ENCODE measurements at places on chromosomes 4 and X. TPM values are rescaled to one million over a fixed set of nuclear protein-coding genes. Genes with fewer than 3 reads are reported as not detected.

- no peak overlapping the region for H3K27ac ChIP-seq
- H3K36me3 ChIP-seq = no peaks in the 10 kb centered on the region
- DNase-seq = no peak
- no peak overlapping the region for H3K4me3 ChIP-seq
- H3K4me1 ChIP-seq = no peaks in the 10 kb centered on the region
Observed at GRCh38 chr4:144970597-144970996, 127.4 kb downstream of the ANAPC10 start.

PDE5A gene
- total RNA-seq = 20.2 TPM

DNA sequence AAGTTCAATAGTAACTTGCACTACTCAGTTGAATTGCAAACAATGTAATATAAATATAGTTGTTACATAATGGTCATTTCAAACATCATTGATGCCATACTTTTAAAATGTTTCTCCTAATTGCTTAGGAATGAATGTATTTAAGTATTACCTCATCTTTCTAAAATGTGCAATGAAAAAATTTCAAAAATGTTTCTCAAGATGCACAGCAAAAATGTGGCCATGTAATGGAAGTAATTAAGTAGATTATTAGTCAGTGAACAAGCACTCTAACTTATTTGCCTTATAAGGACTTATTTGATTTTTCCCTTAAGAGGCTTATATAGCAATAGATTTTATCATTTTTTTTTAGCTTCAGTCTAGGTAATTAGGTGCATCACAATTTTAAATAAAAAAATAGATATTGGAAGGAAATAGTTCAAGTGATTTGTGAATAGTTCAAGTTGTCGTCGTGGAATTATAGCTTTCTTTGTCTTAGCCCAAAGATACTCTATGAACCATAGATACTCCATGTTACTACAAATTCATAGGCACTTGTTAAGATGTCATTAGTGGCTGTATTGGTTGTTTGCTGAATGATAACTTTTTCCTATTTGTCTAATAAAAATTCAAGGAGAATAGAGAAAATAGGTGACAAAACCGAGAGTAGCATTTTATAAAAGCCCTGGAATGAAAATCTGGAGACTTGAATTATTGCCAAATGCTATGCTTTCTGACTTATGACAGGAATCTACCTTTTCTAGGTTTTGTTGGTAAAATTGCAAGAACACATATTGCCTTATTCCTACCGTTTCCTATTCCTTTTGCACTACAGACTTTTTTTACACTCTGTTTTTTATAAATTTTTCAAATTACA, 118.5 kb downstream of the TLL1 start:
- H3K27ac ChIP-seq = no peak overlapping the region
- H3K27me3 ChIP-seq = no peaks in the 10 kb centered on the region
- no peak for DNase-seq
- H3K4me3 ChIP-seq = no peak overlapping the region
- H3K36me3 ChIP-seq = no peaks in the 10 kb centered on the region

DNA sequence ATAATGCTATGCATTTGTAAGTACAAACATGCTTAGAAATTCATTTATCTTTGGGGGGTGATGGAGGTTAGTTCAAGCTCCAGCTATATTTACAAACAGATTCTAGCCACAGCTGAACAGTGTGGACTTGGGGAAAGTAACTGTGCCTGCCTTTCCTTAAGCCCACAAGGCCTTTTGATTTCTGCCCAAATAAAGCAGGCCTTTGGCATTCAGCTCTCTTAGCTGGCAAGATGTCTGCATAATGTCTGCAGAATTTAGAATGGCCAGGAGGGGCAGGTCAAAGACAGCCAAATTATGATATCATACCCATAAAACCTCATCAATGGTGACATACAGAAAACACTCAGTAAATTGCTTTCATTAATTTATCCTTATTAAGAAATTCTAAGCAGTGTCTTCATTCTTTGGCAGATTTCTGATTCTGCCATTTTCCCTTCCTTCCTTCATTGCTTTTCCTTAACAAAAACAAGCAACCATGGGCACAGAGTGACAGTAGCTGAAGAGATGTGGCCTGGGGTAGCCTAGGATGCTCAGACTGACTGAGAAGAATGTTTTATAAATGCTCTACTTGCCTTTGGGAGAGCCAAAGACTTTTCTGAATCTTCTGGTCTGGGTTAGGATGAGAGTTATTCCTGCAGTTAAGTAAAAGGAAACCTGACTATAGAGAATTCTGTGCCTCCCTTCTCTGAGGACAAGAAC, 538.7 kb upstream of the NR3C2 start:
- DNase-seq = no peak
- H3K36me3 ChIP-seq = no peaks in the 10 kb centered on the region
- no peak overlapping the region for H3K27ac ChIP-seq
- H3K4me1 ChIP-seq = no peaks in the 10 kb centered on the region

TMEM271 gene
- total RNA-seq = 0.62 TPM

GRCh38 chr4:142194905-142195304, 558.5 kb downstream of the IL15 start:
- H3K36me3 ChIP-seq = no peaks in the 10 kb centered on the region
- DNase-seq = no peak
- peaks cover 21% of the 10 kb centered on the region for H3K4me1 ChIP-seq

DNA sequence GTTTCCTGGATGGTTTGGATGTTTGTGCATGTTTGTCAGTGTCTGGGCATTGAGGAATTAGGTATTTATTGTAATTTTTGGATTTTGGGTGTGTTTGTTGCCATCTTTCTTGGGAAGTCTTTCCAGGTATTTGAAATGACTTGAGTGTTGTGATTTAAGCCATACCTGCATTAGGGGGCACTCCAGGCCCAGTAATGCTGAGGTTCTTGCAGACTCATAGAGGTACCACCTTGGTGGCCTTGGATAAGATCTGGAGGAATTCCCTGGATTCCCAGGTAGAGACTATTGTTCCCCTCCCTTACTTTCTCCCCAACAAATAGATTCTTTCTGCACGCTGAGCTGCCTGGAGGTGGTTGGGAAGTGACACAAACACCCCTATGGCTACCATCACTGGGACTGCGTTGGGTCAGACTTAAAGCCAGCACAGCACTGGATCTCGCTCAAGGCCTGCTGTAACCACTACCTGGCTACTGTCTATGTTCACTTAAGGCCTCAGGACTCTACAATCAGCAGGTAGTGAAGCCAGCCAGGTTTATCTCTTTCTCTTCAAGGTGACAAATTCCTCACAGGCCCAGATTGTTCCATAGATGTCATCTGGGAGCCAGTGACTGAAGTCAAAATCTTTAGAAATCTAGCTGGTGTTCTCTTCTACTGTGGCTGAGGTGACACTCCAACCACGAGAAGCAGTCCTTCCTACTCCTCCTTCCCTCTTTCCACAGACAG, 643.6 kb downstream of the PDHA2 start:
- H3K27ac ChIP-seq = no peak overlapping the region
- H3K4me1 ChIP-seq = peaks cover 9% of the 10 kb centered on the region
- H3K36me3 ChIP-seq = no peaks in the 10 kb centered on the region
- no peak overlapping the region for H3K4me3 ChIP-seq

EMCN gene
- total RNA-seq = not detected

GRCh38 chrX:2504706-2505332, 4.0 kb upstream of the DHRSX start:
- no peak overlapping the region for H3K4me3 ChIP-seq
- no peak overlapping the region for H3K27ac ChIP-seq
- DNase-seq = no peak

DNA sequence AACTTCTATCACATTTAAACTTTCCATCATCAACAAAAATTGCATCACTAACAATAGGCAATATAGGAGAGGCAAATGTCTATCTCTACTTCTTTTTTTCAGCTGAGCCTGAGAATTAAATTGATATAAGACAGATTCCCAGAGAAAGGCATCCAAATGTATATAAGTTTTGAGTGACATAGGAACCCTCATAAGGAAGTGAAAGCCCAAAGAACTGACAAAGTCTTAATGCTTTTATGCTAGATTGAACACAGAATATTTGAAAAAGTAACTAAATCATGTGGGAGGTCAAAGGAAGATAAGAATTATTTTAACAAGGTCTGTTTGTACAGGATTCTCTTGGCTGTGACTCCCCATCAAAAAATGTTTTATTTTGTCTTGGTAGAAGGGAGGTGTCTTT, 714.9 kb downstream of the GRXCR1 start:
- no peak overlapping the region for H3K4me3 ChIP-seq
- DNase-seq = no peak
- H3K27me3 ChIP-seq = no peaks in the 10 kb centered on the region
- H3K36me3 ChIP-seq = no peaks in the 10 kb centered on the region
- no peak overlapping the region for H3K27ac ChIP-seq

DNA sequence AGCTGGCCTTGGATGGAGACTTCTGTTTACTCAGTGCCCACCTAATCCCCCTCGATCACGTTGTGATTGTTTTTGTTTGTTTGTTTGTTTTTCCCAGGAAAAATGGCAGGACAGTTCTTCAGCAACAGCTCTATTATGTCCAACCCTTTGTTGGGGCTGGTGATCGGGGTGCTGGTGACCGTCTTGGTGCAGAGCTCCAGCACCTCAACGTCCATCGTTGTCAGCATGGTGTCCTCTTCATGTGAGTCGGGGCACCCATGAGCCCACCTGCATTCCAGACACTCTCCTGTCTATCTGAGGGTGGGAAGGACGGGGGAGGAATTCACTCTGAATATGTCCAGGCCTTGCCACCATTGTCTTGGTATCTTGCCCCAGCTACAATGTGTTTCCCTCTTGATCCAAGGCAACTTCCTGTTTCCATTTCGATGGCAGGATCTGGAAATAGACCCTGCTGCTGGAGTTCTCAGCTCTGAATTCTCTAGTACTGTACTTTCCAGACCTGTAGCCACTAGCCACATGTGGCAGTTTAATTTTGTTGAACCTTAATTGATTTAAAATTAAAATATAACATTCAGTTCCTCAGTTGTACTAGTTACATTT, 10.5 kb downstream of the SLC34A2 start:
- no peaks in the 10 kb centered on the region for H3K36me3 ChIP-seq
- no peak overlapping the region for H3K4me3 ChIP-seq
- H3K27me3 ChIP-seq = no peaks in the 10 kb centered on the region
- no peak overlapping the region for H3K27ac ChIP-seq
- no peak for DNase-seq

- DNase-seq = no peak
- peaks cover 5% of the 10 kb centered on the region for H3K4me1 ChIP-seq
- H3K36me3 ChIP-seq = no peaks in the 10 kb centered on the region
- H3K4me3 ChIP-seq = no peak overlapping the region
Observed at GRCh38 chr4:20662851-20663250, 37.4 kb upstream of the PACRGL start.

GRCh38 chrX:308821-309520, 9.6 kb downstream of the GTPBP6 start:
- H3K27ac ChIP-seq = 0 out of 2 replicates have a peak overlapping the region, but pooled peaks have one; percentile 50
- no peaks in the 10 kb centered on the region for H3K27me3 ChIP-seq

MGAT4D gene
- total RNA-seq = not detected

MAGED4B gene
- total RNA-seq = 63.8 TPM

- no peak overlapping the region for H3K4me3 ChIP-seq
- no peak for DNase-seq
- H3K27me3 ChIP-seq = no peaks in the 10 kb centered on the region
Observed at GRCh38 chr4:32268863-32269262, 1548.7 kb downstream of the PCDH7 start.

- no peaks in the 10 kb centered on the region for H3K27me3 ChIP-seq
- no peaks in the 10 kb centered on the region for H3K4me1 ChIP-seq
- DNase-seq = no peak
- no peaks in the 10 kb centered on the region for H3K36me3 ChIP-seq
- H3K4me3 ChIP-seq = no peak overlapping the region
- H3K27ac ChIP-seq = no peak overlapping the region
Observed at GRCh38 chr4:164955107-164955805, 22.2 kb downstream of the TRIM61 start.

DNA sequence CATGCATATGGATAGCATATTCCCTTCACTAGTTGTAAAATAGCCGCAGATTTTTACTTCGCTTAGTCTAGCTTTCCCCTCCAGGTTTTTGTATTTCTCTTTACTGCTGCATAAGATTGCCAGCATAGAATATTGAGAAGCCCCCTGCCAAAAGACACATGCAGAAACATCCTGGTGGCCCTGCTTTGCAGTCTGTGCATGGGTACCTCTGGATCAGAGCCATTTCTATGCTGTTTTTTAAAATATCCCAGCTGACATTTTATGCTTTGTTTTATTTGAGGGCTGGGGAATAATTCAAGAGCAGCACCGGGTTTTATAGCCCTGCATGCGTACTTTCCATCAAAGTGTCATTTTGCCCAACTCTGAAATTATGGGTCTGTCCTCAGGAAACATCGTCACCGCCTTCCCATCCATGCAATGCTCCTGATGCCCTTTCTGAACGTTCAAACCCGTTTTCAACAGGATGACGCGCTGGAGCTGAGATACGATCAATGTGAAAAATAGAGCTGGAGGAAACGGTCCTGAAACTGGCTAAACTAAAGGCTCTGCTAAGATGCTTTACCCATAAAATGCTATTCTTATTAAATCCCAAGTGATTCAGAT, 314.3 kb downstream of the EVC2 start:
- no peak for DNase-seq
- no peaks in the 10 kb centered on the region for H3K36me3 ChIP-seq
- H3K4me3 ChIP-seq = no peak overlapping the region
- no peak overlapping the region for H3K27ac ChIP-seq
- no peaks in the 10 kb centered on the region for H3K27me3 ChIP-seq

CDKL5 gene
- 13.7 TPM for total RNA-seq

DNA sequence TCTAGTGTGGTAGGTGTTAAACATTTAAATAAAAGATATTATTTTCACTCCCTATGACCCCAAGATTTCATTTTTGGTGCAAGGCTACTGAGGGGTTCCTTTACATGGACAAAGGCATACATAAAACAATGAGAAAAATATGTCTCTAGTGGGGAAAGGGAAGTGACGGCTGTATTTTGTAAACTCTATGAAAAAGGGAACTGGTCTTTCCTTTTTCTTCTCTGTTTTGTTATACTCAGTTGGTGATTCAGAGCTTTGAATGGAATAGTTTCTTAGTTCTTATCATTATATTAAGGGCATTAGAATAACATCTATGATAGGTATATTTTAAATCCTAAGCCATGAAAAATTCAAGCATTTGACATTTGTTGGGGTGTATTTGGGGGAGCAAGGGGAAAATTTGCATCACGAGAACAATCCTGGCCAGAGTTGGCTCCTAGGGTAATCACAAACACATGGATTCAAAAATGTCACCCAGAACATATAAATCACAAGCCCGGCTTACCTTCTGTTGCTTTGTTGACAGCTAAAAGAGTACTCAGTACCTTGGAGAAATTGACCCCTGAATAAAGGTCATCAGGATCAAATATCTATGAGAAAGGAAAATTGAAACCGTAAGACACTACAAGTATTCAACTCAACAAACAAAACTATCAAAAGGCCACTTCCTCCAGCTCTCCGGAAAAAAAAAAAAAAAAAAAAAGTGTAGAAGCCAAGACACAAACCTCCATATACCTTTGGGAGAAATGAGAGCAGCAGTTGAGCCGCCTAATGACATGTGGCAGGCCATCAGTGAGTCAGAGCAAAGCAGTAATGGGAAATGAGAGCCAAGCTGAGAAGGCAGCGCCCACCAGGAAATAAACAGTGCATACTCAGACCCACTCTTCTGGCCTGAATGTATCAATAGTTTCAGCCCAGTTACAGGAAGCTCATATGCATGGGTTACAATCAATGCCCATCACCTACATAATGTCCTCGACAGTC, 33.4 kb downstream of the ARHGEF6 start:
- H3K36me3 ChIP-seq = no peaks in the 10 kb centered on the region
- H3K27ac ChIP-seq = no peak overlapping the region
- H3K4me3 ChIP-seq = no peak overlapping the region
- no peak for DNase-seq
- H3K27me3 ChIP-seq = no peaks in the 10 kb centered on the region
- peaks cover 14% of the 10 kb centered on the region for H3K4me1 ChIP-seq

Data from GM23338 (cell line).